ENCODE measurements at places on chromosomes 7 and 10.

GRCh38 chr10:101123085-101123814, 7.8 kb upstream of the TLX1 start:
- DNase-seq = no peak

GRCh38 chr7:157609932-157610640, 273.3 kb downstream of the DNAJB6 start:
- no peak for DNase-seq

- DNase-seq = no peak
Measured at GRCh38 chr10:28354511-28354910, 51.6 kb upstream of the MPP7 start.

DNA sequence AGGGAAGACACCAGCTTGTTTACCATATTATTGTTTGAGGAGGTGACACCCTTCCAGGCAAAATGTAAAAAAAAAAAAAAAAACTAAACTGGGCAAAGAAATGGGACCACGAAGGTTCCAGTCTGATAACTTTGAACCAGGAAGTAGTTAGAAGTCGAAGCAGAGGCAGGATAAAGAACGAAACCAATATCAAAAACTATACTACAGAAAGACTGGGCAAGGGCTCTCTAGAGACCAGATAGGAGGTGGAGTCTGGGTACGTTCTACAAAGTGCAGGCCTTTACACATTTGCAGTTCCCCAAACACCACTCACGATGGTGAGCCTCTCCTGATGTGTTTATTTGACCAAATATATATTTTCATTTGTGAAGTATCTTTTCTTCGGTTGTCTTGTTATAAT, 125.7 kb upstream of the CDK1 start:
- no peak for DNase-seq

- no peak for DNase-seq
Measured at GRCh38 chr10:44938956-44939355, 20.6 kb upstream of the RASSF4 start.
